NCI-H2081 (cell line): ENCODE measurements at places on chromosomes 2 and 18.

DNA sequence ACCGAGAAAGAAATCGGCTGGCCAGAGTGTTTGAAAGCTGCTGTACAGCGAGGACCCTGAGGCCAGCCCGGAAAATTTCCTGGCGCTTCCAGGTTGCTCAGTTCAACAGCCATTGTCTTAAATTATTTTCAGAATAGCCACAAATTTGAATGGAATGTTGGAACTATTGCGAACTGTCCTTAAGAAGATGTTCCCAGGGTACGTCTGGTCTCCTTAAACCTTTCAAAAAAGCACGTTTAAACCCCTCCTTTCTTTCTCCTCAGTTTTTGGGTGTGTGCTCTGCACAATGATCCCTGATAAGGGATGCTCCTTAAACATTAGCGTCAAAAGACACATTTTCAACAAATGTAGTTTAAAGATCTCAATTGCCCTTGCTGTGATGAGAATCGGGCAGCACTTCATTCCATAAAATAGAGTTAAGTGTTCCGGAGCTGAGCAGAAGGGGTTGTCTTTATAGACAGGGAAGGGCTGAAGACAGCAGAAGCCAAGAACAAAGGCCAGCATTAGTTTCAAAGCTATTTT is 14.5 kb upstream of the LPIN2 start:
- DNase-seq: no peak

GRCh38 chr2:186751078-186751477 is 57.2 kb downstream of the FAM171B start:
- DNase-seq: no peak

- DNase-seq: no peak
Measured at GRCh38 chr2:98356729-98357128, 10.5 kb downstream of the CNGA3 start.

GRCh38 chr18:8264861-8265411 is 344.3 kb upstream of the RAB12 start:
- peak; percentile 77 for DNase-seq

GRCh38 chr2:228522276-228522675 is 340.8 kb upstream of the SPHKAP start:
- no peak for DNase-seq

- DNase-seq: no peak
Measured at GRCh38 chr2:132460781-132461180, 44.2 kb downstream of the GPR39 start.

GRCh38 chr18:39969803-39970494 is 1985.1 kb upstream of the PIK3C3 start:
- DNase-seq: no peak

DNA sequence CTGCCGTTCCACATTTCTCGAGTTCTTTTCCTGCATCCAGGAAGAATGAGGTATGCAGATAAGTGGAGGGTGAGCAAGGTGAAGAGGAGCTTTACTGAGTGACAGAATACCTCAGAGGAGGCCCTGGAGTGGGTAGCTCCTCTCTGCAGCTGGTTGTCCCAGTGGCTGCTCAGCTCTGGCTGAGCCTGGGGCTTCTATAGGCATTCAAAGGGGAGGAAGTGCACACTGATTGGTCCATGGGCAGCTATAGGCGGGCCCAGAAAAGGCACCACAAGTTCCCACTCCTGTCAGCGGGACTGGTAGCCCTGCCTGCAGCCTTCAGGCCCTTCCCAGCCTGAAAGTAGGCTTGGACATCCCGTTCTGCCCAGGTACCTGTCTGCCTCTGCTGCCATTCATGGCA is 94.7 kb downstream of the DOK6 start:
- DNase-seq: no peak

DNA sequence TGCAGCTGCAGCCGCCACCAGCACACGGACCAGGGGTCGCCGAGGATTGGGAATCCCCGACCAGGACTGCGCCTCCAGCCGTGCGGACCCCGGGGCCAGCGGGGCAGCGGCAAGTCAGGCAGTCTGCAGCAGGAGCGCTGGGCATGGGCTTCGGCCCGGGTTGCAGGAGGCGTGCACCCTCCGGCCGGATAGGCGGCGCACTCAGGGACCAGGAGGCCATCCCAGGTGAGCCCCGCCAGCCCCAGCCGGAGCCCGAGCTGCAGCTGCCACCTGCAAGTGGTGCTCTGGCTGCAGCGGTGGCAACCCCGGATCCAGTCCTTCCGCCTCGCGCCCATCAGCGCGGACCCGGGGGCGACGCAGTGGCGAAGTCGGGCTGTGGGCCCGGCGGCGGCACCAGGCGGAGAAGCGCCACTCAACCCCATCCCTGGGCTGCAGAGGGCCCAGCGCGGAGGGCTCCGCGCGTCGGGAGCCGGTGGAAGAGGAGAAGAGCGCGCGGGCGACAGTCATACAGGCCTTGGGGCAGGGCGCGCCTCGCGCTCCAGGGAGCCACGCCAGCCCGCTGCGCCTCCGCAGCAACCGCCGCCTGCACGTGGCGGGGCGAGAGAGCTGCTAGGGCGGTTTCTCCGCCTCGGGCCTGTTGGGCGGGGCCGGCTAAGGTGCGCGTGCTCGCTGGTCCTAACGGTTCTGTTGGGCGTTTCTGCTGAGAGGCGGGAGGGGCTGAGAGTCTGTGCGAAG is 73.8 kb downstream of the RPIA start:
- DNase-seq: no peak

GRCh38 chr2:162217598-162217997 is 25.6 kb downstream of the FAP start:
- DNase-seq: no peak

- no peak for DNase-seq
Measured at GRCh38 chr18:63147973-63148372, 171.6 kb downstream of the BCL2 start.

- no peak for DNase-seq
Measured at GRCh38 chr2:45412754-45413379, 198.2 kb downstream of the SRBD1 start.

DNA sequence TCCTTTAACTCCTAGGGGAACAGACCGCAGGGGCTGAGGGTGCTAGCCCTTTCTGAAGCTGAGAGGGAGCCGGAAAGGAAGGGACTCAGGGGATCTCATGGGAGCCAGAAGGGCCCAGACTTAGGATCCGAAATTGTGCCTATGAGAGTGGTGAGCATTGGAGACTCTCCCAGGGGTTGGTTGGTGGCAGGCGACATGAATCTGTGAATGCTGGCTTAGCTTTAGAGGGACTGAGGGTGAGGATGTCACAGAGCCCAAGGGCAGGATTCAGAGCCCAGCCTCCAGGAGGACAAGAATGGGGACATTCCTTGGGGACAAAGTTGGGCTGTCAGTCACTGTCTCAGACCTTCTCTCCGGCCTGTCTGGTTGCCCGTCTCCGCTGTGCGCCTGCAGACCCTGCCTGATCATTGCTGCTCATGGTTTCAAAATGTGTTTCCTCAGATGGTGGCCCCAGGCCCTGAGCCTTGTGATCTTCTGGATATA is 17.5 kb downstream of the GNLY start:
- DNase-seq: no peak

GRCh38 chr2:80120866-80121265 is 183.7 kb downstream of the LRRTM1 start:
- DNase-seq: no peak

GRCh38 chr2:202237787-202238233 is 587 bp downstream of the SUMO1 start:
- peak; percentile 21 for DNase-seq

GRCh38 chr2:204763974-204764703 is 218.9 kb downstream of the PARD3B start:
- DNase-seq: no peak

GRCh38 chr2:18311420-18312195 is 248.8 kb downstream of the RDH14 start:
- peak; percentile 88 for DNase-seq

- DNase-seq: peak; percentile 93
Measured at GRCh38 chr2:73333564-73333963, 40.2 kb upstream of the EGR4 start.

DNA sequence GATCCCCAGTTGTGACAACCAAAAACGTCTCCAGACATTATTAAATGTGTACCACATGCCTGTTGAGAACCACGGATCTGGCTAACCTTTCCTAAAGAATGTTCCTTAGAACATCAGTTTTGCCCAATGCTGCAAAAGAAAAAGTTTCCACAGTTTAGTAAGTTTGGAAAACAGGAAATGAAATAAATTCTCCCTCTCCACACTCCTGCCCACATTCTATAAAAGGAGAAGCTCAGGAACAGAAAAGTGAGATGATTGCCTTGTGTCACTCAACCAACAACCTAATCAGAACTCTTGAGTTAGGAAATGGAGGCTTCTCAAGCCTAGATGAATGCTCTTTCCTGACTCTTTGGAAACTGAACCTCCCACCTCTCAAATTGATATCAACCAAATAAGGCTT is 56.1 kb upstream of the NFE2L2 start:
- DNase-seq: no peak

- no peak for DNase-seq
Measured at GRCh38 chr2:105454801-105455485, 56.1 kb upstream of the FHL2 start.
